ENCODE measurements at places on chromosomes 4 and X. TPM values are rescaled to one million over a fixed set of nuclear protein-coding genes. Genes with fewer than 3 reads are reported as not detected.

The ADH1B gene
- total RNA-seq = 427 TPM

The LRRC66 gene
- total RNA-seq = 0.18 TPM

The RPA4 gene
- 0.68 TPM for total RNA-seq

The NSG1 gene
- 0.86 TPM for total RNA-seq

Measured in left lung (tissue), 14 donors.